ENCODE measurements at places on chromosomes 6 and 20.

DNA sequence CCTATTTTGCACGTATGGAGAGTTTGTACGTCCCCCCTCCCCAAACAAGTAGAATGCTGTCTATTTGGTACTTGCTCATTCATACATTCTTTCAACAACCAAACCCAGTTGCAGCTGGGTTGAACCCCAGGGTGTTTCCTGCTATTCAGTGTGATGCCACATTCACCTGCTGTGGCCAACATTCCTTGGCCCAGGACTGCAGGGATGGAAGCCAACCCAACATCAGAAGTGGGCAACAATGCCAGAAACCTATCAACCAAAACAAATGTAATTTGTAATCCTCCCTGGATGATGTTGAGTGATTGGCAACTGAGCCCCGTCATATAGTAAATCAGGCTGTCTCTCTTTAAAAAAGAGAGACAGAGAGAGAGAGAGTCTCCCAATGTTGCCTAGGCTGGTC, 8.9 kb downstream of the NT5E start:
- no peak for DNase-seq

GRCh38 chr20:33209789-33210188, 7.4 kb upstream of the BPIFA3 start:
- peak; percentile 21 for DNase-seq

- DNase-seq: no peak
Observed at GRCh38 chr6:39941820-39942219, 7.6 kb upstream of the MOCS1 start.

- no peak for DNase-seq
Observed at GRCh38 chr20:17605131-17605660, 35.3 kb downstream of the DSTN start.

DNA sequence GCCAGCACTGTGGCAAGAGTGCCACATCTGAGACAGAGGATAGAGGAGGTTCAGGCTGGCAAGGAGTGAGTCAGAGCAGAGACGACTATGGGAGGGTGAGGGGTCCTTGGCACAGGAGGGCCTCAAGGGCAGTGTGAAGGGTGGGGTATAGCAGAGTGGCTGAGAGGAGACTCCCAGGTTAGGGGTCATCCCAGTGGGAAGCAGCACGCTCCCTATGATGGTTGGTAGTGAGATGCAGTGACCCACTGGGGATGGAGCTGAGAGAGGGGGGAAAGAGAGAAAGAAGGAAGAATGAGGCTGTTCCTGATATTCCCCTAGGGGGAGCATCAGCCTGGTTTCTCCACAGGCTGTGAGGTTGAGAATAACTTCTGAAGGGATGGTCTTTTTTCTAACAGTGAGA, 97.3 kb downstream of the INSM1 start:
- no peak for DNase-seq

GRCh38 chr20:62758226-62758912, 37.9 kb upstream of the MRGBP start:
- no peak for DNase-seq

- DNase-seq: no peak
Observed at GRCh38 chr20:891706-892080, 24.4 kb downstream of the ANGPT4 start.

- DNase-seq: no peak
Observed at GRCh38 chr20:32278199-32278643, 770 bp downstream of the KIF3B start.

DNA sequence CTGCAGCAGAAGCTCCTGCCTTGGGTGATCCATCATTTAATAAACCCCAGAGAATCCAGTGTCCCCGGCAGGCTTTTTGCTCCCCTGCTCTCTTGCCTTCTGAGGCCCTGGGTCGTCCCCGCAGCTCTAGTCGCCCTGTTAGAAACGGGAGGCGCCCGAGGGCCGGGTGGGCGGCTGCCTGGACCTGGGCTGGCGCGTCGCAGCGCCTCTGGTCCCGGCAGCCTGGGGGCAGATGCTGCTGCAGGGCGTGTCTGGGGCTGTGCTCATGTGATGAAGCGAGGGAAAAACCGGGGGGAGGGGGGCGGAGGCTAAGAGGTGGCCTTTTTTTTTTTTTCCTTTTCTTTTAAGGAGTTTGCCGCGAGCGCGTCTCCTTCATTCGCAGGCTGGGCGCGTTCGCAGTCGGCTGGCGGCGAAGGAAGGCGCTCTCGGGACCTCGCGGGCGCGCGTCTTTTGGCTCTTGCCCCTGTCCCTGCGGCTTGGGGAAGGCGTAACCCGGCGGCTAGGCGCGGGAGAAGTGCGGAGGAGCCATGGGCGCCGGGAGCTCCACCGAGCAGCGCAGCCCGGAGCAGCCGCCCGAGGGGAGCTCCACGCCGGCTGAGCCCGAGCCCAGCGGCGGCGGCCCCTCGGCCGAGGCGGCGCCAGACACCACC, 394 bp downstream of the AKAP12 start:
- peak; percentile 50 for DNase-seq

DNA sequence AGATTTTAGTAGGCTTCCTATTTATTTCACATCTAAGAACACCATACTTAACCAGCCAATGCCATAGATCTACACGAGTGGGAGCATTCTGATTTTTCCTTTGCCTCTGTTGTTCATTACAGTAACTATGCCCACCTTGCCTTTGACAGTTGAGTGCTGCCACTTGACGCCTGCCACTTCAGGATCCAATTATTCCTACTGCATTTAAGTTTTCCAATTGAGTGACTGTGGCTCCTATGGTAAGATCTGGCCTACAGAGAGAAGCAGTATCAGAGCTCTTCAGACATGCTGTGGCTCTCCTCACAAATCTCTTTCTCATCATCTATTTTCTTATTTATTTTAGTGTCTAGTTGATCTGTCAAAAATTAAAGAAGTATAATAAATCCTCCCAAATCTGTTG, 403.0 kb upstream of the SPTLC3 start:
- DNase-seq: no peak

GRCh38 chr6:40692337-40692736, 105.2 kb upstream of the LRFN2 start:
- DNase-seq: no peak

DNA sequence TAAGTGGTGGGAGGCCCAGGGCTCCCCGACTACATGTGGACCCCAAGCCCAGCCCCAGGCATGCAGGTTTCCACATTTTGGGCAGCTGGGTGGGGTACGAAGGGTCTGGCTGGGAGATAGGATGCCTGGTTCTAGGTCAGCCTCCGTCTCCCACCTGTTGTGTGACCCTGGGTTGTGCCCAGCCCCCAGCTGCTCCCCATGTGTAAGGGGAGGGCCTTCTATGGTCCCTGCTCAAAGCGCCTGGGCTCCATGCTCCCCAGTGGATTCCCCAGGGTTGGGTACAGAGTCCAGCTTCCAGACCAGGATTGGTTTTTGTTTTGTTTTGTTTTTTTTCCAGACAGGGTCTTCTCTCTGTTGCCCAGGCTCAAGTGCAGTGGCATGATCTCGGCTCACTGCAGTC, 1.1 kb upstream of the VWA7 start:
- no peak for DNase-seq

DNA sequence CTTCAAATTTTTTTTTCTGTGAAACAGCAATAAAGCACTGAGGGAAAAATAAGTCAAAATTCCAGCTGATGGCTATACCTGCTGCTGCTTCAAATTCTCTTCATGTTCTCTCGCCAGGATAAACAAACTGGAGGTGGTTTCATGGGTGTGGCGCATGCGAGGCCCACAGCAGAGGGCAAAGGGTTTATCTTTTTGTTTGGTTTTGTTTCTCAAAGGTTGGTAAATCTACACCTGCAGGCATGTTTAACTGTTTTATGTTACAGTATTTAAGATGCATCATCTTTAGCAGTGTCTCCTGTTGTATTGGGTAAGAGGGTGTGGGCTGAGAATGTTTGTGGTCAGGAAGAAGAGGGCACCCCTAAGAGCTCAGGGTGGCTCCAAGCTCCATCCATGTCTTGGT, 342.2 kb downstream of the CDH26 start:
- DNase-seq: no peak

DNA sequence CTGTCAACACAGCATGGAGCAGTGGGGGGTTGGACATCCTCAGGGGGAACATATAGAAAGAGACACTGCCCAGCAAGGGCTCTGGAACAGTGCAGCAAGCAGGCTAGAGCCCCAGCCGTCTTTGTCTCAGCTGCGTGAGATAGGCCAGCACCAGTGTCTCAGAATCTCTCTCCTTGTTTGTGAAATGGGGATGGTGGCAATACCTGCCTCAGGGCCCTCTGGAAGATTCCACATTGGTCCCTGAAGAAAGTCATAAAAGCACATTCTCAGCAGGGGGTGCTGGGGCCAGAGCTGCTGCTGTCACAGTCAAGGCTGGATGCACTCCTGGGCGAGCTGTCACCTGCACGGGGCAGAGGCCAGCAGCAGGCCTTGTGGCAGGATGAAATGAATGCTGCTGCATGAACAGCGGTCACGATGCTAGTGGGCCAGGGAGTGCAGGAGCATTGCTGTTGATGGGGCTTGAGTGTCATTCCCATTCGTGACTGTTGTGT, 121.7 kb downstream of the SYCP2 start:
- DNase-seq: no peak

- DNase-seq: no peak
Observed at GRCh38 chr6:157585274-157586087, 204.5 kb downstream of the ZDHHC14 start.

DNA sequence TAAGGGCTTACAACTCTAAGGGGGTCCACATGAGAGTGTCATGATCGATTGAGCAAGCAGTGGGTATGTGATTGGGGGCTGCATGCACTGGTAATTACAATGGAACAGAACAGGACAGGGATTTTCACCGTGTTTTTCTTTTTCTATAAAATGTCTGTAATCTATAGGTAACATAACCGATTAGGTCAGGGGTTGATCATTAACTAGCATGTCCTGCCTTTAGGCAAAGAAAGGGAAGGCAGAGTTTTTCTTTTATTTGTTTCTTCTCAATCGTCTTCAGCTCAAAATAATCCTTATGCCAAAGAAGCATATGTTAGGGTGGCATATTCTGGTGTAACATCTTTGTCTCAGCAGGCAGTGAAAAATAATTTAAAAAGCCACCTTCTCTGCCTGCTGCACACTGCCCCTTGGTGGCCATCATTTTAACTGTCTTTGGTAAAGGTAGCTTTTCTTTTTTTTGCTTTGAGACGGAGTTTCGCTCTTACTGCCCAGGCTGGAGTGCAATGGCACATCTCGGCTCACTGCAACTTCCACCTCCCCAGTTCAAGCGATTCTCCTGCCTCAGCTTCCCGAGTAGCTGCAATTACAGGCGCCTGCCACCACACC, 9.7 kb upstream of the CEP43 start:
- DNase-seq: peak; percentile 13

DNA sequence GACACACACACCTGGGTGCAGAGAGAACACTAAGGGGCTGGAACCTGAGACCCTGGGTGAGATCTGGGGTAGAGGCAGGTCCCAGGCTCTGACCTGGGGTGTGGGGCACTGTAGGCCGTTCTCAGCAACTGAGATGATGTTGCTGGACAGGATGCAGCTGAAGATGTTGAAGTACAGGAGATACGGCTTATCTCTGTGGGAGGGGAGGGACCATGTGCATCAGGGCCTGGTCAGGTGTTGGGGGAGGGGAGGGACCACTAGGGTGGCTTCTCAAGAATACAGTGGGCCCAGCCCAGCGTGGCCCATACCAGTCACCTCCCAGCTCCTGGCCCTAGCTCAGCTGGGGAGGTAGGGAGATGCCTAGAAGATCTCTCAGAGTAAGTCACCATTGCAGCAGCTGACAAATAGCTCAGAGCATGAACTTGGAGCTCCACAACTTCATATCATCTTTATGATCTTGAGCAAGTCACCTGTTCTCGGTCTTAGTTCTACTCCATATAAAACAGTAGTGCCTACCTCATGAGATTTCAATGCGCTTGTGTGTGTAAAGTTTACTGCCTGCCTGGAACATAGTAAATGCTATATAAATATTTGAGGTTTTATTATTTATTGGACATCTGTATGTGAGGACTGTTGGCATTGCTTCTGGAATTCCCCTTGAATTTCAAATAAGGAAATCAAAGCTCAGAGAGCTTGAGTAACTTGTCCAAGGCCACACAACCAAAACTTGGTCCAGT, 3.8 kb downstream of the SLC44A4 start:
- DNase-seq: no peak

DNA sequence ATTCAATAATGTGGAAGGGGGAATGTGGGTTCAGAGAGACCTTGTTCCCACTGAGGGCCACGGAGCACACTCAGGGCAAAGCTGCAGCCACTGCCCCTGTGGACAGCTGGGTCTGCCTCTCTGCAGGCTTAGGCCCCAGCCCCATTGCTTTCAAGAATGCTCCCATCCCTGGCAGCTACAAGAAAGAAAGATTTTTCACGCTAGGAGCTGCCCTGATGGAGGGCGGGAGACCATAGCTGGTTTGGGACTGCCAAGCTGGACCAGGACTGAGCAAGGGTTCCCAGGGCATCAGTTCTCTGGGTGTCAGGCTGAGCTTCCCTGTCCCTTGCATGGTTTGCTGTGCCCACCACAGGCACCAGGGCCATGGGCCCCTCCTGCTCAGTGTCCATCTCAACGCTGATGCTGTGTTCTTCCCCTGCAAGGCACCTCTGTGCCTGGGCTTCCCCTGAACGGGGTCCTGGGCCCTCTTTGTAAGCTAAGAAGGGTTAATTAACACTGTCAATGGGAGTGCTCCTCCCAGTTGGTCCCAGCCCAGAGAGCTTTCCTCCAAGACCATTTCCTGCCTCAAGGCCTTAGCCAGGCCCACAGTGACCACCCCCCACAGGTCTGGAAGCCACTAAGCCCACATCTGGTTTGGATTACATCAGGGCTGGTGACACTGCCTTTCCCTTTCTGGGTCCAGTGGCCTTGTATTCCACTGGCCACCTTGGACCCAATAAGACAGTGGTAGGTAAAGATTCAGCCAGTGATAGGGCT, 8.4 kb downstream of the FOXS1 start:
- no peak for DNase-seq

GRCh38 chr20:1888796-1889463, 6.3 kb upstream of the SIRPA start:
- DNase-seq: no peak

DNA sequence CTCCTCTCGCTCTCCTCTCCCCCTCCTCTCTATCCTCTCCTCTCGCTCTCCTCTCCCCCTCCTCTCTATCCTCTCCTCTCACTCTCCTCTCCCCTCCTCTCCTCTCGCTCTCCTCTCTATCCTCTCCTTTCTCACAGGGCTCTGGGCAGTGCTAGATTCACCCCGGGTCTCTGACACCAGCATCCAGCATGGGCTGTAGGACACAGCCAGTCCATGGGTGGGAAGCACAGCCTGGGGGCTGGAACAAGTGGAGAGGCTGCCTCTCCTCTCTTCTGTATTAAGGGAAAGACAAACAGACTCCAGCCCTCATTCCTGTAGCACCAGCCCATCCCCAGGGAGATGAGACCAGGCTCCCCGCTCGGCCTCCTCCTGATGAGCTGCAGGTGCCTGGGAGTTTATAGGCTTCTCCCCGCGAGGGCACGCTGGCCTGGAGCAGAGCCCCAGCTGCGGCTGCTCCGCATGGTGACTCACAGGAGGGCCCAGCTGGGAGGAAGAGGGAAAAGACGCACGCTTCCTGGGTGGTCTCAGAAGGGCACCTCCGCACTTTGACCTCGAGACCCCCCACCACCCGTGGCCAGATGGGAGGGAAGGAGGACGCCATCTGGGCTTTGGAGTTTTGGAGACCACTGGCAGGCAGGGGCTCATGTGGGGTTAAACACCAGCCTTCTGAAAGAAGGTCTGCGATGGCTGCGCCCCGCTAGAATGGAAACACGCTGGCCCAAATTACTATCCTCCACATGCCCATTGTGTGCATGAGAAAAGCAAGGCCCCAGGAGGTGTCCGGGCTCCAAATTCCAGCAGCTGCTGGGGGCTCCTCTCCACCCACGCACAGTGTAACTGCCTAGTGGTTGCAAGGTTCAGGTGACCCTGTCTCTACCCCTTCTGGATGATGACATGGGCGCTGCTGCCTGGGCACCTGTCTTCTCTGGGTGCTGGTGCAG, 68.0 kb downstream of the BMP7 start:
- DNase-seq: no peak

Measured in activated T-cell treated with anti-CD3 and anti-CD28 coated beads for 48 hours (primary cell).